Hematopoietic multipotent progenitor cell (in vitro differentiated cells): ENCODE measurements at places on chromosomes 6 and 20.

DNA sequence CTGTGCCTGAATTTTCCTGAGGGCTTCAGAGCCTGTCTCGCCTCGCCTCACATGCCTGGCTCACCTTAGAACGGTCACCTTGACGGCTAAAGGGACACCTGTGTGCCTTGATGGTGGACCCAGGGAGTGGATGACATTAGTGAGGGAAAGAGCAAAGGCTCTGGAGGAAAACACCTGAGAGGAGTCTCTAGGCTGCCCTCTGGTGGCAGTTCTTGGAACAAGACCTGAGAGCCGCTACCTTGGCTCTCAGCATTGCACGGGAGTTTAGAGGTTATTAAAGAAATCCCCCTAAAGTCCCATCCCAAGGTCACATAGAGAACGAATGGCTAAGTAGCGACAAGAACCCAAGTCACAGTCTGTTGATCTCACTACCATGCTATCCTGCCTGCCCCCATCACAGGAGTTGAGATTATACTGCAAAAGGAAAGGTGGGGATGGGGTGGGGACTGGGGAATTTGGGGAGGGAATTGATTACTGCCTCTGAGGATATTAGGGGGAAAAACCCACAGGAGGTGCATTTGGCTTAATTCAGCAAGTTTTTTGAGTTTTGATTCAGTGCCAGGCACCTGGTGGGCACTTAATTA, 7.9 kb upstream of the CDSN start:
- DNase-seq = peak; percentile 62

- no peak for DNase-seq
Measured at GRCh38 chr6:1383729-1384548, 5.4 kb upstream of the FOXF2 start.

DNA sequence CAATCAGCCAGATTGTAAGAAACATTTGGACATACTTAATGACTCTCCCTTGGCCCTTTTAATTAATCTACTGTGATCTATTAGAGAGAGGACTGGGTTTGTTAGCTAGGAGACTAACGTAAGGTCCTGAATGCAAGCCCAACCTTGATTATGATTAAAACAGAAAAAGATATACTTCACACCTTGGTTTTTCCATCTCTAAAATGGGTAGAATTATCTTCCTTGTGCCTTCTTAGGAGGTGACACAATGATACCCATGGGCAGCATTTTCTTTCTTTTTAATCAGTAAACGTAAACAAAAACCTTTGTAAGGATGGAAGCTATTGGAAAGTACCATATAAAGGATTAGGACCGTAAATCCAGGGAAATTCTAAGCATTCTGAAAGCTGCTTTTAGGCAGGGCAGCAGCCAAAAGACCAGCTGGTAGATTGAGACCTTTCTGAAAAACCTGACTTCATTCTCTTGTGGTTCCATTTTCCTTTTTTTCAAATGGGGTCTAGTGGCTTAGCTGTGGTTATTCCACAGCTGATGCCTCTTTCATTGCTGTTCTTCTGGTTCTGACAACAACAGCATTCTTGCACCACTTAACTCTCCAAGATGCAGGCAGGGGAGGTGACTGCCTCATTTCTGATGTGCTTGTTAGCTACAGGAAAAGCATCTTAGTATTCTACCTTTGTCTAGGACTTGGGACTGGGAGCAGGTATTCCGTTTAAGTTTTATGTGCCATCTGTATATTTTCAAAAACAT, 27.4 kb downstream of the RREB1 start:
- no peak for DNase-seq

DNA sequence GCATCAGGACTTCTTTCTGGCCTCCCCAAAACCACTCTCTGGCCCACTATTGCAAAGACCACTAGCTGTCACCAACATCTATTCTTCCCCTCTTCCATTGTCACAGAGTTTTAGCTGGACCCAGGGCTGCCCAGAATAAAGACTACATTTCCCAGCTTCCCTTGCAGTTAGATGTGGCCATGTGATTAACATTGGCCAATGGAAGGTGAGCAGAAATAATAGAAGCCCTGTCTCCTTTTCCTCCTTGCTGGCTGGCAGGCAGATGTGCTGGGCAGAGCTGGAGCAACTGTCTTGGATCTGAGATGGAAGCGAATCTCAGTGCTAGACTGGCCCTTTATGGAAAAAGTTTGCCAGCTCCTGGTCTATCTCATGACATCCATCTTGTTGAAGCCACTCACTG, 97.0 kb downstream of the KCNB1 start:
- peak; percentile 41 for DNase-seq

DNA sequence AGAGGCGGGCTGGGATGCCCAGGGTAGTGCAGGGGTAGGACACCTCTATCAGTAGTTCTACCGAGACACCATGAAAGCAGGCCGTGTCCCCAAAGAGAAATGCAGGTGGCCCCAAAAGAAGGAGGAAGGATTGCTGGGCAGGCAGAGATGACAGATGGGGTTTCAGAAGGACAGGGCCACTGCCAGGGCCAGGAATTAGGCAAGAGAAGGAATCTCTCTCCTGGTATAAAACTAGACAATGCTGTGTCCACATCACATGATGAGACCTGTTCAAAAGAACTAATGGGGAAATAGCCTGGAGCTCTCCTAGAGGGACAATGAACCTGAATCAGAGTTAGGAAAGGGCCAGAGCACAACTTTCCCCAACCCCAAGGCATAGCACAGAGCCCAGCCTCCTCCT, 21.6 kb upstream of the VSX1 start:
- no peak for DNase-seq

GRCh38 chr6:79246891-79247290, 12.4 kb upstream of the HMGN3 start:
- DNase-seq = no peak

- no peak for DNase-seq
Measured at GRCh38 chr20:24450624-24451376, 18.6 kb upstream of the SYNDIG1 start.

DNA sequence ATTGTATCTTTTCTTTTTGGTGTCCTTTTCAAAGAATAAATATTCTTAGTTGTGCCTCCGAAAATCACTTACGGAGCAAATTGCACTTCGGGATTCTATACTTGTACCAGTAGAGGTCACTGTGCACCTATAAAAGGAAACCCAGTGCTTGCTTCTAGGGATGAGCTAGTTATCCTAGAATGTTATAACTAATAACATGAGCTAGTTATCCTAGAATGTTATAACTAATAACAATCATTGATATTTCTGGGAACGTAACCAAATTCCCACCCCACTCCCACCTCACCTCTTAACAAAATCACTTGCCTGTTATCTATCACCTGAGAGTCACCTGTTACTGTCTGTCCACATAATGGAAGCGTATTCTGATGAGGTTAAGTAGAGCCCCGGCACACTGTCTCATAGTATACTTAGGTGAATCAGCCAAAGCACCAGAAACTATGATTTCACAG, 126.9 kb upstream of the TIAM2 start:
- peak; percentile 73 for DNase-seq

- DNase-seq = peak; percentile 3
Measured at GRCh38 chr20:6178537-6178936, 55.7 kb upstream of the FERMT1 start.

- DNase-seq = no peak
Measured at GRCh38 chr6:16181439-16182297, 52.8 kb downstream of the MYLIP start.

- DNase-seq = no peak
Measured at GRCh38 chr6:136717716-136717990, 74.6 kb downstream of the MAP3K5 start.

DNA sequence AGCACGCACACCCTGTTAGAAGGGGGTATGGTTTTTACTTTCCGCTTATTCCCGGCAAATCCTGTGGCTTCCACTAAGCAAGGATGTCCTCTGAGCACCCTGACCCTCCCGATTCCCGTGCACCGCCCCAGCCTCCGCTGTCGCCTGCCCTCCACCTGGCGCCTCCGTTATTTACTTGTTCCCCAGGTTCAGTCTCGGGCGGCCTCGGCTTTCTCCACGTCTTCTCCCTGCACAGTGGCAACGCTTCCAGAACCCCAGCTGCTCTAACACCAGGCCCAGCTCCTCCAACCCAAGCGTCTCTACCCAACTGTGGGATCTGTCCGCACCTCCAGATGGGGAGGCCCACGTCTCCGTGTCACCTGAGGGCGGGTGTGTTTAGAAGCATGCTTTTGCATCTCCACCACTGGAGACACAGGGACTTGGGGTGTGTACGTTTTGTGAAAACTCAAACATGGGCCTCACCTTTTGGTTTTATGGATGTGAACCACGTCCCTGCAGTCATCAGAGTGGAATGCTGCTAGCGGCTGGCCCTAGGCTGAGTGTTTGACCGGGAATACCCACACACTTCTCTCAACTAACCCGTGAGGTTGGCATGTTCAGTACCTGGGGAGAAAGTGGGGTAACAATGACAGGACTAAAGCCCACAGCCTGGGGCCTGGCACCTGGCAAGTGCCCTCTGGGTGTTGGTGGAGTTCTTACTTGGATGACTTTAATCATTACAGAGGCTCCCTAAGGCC, 79.9 kb downstream of the THBS2 start:
- DNase-seq = no peak

- no peak for DNase-seq
Measured at GRCh38 chr6:158437571-158437970, 122.3 kb upstream of the TMEM181 start.

GRCh38 chr20:34615477-34615876, 57.0 kb downstream of the MAP1LC3A start:
- no peak for DNase-seq

DNA sequence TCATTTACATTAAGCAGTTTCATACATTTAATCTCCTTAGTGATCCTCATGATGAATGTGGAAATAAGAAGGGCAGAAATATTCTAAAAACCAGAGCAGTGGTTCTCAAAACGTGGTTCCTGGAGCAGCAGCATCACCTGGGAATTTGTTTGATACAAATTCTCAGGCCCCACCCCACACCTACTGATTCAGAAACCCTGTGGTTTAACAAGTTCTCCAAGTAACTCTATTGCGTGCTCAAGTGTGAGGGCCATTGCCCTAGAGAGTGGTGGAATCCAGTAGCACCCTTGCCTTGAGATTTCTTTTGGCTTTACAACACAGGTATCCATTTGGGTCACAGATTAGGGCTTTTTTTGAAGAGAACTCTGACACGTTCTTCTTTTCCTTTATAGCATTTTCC, 354.6 kb upstream of the FLRT3 start:
- DNase-seq = no peak

DNA sequence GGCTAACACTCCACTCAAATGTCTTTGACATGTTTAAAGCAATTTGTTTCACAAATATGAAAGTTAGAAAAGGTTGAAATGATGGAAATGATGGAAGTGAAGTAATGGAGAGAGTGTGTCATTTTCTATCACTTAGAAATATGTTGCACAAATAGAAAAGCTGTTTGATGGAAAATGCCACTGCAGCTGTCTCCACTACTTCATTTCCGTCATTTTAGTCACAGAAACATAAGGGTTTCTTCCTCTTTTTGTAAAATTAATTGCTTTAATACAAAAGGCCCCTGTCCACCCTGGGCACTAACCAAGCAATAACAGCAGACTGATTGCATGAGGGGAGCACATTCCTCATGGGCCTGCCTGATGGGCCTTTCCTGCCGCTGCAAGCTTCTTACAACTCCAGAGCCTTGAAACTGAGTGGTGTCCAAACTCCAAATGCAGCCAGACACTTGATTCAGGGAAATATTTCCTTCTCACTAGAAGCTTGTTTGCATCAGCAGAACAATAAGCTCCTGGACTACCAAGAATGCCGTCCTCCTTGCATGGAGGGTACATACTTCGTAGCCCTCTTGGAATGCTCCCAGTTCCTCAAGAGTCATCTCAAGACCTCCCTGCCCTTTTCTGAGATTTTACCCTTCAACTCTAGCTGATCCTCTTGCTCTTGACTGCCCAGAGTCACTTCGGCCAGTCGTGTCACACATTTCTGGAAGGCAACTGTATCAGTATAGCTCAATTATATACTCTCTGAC, 36.1 kb downstream of the F13A1 start:
- DNase-seq = no peak

- DNase-seq = no peak
Measured at GRCh38 chr20:51702556-51702955, 65.6 kb downstream of the ATP9A start.

DNA sequence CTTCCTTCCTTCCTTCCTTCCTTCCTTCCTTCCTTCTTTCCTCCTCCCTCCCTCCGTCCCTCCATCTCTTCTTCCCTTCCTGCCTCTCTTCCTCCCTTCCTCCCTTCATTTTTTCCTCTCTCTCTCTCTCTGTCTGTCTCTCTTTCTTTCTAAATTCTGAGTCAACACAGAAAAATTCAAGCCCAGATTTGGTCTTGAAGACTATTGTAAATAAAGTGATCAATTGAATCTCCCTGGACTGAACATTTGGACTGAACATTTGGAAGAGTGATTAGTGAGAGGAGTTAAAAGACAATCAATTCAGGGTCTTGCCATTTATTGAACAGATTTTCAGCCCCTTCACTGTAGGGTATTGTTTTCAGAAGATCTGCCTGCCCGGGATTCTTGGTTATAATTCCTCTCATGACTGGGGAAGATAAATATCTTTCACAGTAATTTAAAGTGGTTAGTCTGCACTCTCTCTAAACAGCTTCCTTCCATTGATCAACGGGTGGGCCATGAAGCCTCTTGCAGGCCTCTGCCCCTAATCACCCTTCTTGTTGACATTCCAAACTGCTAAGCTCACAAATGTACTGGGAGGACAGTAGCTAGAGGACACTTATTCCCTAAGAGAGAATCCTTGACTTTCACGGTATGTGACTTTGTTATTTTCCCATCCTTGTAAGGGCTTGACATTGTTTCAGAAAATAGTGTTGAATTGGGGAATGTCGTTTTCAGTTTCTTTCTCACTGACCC, 101.7 kb upstream of the BMP2 start:
- DNase-seq = no peak

- peak; percentile 35 for DNase-seq
Measured at GRCh38 chr6:135257631-135258405, 76.7 kb downstream of the MYB start.

DNA sequence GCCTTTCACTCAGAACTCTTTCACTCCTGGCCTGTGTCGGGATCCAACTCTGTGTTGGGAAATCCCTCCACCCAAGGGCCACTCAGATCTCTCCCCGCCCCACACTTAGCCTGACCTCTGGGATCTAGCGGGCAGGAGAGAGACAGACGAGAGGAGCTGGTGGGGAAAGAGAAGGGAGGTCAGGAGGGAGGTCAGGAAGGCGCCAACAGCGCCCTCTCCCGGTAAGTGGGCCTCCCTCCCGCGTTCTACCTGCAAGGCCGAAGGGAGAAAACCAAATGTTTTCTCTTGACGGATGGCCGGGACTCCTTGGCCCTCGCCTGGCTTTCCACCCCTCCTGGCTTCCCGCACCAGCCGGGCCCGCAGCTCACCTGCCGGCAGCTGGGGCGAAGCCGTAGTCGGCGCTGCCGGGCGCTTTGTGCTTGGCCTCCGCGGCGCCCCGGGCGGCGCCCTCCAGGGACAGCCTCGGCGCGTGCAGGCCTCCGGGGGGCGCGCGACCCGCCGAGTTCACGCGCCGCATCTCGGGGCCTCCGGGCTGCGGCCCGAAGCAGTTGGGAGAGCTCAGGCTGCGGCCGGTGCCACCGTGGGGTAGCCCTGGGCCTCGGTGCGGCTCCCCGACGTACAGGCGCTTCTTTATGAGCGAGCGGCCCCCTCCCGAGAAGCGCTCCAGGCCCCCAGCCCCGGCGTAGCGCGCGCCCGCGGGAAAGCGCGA, 38.2 kb downstream of the C6orf132 start:
- DNase-seq = peak; percentile 77

GRCh38 chr6:12801141-12801540, 84.6 kb downstream of the PHACTR1 start:
- no peak for DNase-seq

GRCh38 chr6:3220366-3220765, 7.1 kb downstream of the TUBB2B start:
- no peak for DNase-seq

- no peak for DNase-seq
Measured at GRCh38 chr6:162854228-162854627, 126.5 kb downstream of the PACRG start.

- no peak for DNase-seq
Measured at GRCh38 chr6:87494761-87495422, 22.1 kb downstream of the SLC35A1 start.

- no peak for DNase-seq
Measured at GRCh38 chr6:166611631-166612030, 15.4 kb downstream of the RPS6KA2 start.
